ENCODE measurements at places on chromosomes 2 and 18. TPM values are rescaled to one million over a fixed set of nuclear protein-coding genes. Genes with fewer than 3 reads are reported as not detected.

GRCh38 chr2:136253288-136254004, 135.5 kb upstream of the CXCR4 start:
- no peak for DNase-seq

- DNase-seq: no peak
These were observed 134.7 kb downstream of the TPGS2 start for GRCh38 chr18:36693931-36694620.

GRCh38 chr2:75410702-75411101, 150.0 kb downstream of the EVA1A start:
- no peak for DNase-seq

DNA sequence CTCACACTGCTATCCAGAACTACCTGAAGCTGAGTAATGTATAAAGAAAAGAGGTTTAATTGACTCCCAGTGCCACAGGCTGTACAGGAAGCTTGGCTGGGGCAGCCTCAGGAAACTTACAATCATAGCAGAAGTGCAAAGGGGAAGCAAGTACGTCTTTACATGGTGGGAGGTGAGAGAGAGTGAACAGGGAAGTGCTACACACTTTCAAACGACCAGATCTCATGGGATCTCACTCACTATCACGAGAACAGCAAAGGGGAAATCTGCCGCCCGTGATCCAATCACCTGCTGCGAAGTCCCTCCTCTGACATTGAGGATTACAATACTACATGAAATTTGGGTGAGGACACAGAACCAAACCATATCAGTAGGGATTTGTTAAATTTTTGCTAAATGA, 150.4 kb upstream of the NXPH2 start:
- DNase-seq: no peak

DNA sequence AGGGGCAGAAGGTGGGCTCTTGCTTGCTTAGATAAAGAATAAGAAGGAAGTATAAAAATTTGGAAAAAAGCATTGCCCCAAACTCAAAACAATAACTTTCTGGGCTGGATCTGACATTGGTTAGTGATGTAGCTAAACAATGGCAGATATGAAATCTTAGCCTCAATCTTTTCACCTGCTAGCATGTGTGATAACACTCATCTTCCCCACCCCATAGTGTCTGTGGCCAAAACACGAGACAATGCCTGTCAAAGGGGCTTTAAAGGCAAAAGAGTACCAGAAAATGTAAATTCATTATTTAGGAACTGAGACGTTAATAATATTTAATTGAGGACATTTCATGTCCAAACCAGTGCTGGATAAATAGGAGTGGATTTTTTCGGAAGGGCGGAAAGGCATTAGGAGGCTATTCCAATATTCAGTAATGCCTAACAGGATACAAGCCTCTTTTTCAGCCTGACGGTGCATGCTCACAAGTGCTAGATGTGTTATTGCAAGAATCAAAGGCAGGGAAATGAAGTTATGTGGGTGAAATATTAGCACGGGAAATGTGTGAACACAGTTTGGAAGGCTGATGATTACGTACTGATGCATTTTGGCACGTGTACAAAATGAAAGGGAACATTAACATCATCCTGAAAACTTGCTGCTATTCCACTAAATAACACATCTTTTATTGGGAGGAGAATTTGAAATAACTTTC, 395.7 kb downstream of the GALR1 start:
- DNase-seq: no peak

DNA sequence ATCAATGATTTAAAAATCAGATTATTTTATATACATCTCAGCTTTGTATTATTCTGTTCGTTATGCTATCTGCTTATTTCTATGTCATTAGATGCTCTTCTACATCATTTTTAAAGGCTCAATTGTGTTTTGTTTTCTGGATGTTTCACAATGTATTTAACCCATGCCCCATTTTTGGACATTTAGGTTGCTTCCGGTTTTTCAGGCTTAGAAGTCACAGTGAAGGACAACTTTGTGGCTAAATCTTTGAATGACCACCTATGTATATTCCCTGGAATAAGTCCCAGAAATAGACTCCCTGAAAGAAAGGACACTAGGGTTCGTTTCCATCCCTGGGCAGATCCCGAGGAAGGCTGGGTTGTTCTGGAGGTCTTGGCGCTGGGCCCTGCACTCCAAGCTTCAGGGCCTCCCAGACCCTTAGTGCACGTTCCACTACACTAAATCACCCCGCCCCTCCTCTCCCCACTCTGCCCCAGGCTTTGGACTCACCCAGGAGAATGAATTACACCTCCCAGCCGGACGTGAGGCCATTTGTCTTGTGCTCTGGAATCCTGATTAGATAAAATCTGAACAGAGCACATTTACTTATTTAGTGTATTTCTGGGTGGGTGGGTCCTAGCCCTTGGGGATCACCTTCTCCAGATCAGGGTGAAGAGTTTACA, 188.2 kb downstream of the ZFP36L2 start:
- DNase-seq: no peak

DNA sequence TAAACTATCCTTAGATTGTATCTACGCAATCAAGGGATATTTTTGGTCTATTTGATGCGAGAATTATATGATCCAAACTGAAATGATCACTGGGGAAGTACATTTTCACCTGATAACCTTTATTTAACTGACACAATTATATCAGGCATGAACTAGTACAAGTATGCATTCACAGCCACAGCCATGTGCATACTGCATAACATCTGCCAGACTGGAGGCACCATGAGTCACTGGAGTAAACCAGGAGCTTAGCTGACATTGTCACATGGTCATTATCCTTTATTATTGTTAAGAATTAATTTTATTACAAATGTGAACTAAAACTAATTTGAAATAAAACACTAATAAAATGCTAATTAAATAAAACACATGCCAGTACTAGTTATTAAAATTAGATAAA, 1127.1 kb downstream of the DPP10 start:
- no peak for DNase-seq

GRCh38 chr2:120448961-120449810, 103.2 kb downstream of the INHBB start:
- DNase-seq: no peak

The TUBB8B gene
- total RNA-seq: not detected

GRCh38 chr18:6775702-6776101, 46.2 kb downstream of the ARHGAP28 start:
- DNase-seq: no peak

DNA sequence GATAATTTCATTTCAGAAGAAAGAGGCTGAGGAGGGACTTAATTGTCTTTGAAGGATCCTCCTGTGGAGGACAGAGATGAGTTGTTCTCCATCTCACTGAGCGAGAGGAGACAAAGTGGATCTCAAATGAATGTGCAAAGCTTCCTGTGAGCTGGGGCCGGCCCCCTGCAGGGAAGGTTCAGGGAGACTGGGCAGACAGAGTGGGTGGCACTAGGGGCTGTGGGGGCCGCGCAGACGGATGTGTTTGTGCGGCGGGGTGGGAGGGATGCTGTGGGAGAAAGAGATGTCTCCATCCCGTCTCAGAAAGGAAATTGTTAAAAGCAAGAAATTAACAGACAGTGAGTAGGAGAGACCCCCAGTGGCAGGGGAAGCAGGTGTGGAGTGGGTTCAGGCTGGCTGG, 29.1 kb downstream of the KLHL29 start:
- no peak for DNase-seq

The REG3A gene
- not detected for total RNA-seq

- no peak for DNase-seq
These were observed 59.9 kb downstream of the ADI1 start for GRCh38 chr2:3459185-3460015.

The SERPINB7 gene
- total RNA-seq: not detected

- DNase-seq: no peak
These were observed 130.5 kb downstream of the ZNF516 start for GRCh38 chr18:76364282-76365259.

The KATNAL2 gene
- total RNA-seq: 2.4 TPM

The PCARE gene
- 0.30 TPM for total RNA-seq

The TBR1 gene
- not detected for total RNA-seq

The R3HDM1 gene
- total RNA-seq: 18.2 TPM

DNA sequence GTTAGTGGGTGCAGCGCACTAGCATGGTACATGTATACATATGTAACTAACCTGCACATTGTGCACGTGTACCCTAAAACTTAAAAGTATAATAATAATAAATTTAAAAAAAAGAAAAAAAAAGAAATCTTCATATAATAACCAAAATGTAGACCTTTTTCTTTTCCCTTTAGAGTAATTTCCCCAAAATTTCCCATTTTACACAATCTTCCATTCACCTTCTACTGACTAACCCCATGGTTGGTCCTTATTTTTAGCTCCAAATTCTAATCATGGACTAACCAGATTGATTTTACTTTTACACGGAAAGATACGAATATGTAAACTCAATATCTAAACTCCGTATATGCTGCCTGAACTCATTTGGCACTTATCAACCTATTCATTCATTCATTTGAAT, 7.7 kb downstream of the KCTD18 start:
- no peak for DNase-seq

DNA sequence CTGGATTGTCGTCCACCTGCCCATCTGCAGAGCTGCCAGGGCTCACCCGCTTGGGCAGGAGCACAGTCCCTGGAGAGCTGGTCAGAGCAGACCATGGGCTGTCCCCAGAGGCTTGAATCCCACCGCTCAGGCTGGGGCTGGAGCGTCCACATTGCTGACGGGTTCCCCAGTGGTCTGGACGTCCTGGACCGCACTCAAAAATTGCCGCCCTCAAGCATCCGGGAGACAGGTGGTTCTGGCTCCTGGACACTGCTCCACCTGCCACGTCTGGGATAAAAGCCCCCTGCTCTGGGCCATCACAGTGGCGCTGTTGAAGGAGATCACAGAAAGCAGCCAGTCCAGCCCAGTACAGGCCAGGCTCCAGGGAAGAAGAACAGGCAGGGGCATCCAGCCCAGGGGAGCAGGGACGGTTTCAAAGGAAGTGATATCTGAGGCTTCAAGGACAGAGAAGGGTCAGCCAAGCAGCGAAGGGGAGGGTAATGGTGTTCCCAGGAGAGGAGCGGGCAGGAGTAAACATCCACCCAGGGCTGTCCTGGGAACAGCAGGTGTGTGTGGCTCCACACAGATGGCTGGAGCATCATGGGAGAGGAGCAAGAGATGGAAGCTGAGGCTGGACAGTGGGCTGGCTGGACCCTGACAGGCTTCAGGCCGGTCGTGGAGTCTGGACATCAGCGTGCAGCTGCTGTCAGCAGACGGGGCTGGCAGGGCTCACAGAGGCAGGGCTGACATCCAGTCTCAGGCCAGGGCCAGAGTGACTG, 21.9 kb upstream of the ID2 start:
- DNase-seq: no peak

The AQP12B gene
- total RNA-seq: 0.22 TPM

The PLEK gene
- total RNA-seq: 9.2 TPM

- no peak for DNase-seq
These were observed 131.5 kb upstream of the CTDP1 start for GRCh38 chr18:79548077-79548450.

DNA sequence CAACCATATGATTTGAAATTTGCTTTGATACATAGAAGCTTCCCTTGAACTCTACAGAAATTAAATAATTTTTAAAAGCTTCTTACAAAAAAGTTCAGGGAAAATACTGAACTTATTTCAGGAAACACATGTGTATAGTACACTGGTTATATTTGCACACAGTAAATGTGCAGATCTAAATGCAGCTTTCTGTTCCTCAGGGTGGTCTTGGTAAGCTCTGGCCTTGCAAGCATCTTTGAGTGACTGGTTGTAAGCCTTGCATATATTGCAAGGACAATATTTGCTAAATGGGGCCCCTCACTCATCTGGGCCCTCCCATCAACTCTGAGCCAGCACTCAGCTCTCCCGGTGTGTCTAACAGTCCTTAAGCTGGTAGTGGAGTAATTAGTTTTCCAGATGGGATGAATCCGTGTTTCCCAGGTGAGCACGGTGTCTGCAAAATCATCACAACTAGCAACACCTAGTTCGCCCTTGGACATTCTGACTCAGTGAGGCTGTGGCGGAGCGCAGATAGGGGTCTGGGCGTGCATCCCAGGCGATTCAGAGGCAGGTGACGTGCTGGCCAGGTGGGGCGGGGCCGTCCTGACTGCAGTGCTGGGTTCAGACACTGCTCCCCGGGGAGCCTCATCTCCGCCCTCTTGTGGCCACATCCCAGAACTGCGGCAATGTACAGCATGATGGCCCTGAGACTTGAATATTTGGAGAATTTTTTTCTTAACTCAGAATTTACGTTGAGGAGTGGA, 149.6 kb downstream of the MBP start:
- DNase-seq: peak; percentile 86

The CHRNG gene
- total RNA-seq: not detected

The CD207 gene
- total RNA-seq: not detected

The COL3A1 gene
- total RNA-seq: 149 TPM

- no peak for DNase-seq
These were observed 8.4 kb downstream of the PTPRM start for GRCh38 chr18:7575465-7576028.

The IL1R1 gene
- 70.8 TPM for total RNA-seq

The UGT1A8 gene
- total RNA-seq: not detected

GRCh38 chr2:126222278-126222677, 433.7 kb upstream of the GYPC start:
- DNase-seq: no peak

DNA sequence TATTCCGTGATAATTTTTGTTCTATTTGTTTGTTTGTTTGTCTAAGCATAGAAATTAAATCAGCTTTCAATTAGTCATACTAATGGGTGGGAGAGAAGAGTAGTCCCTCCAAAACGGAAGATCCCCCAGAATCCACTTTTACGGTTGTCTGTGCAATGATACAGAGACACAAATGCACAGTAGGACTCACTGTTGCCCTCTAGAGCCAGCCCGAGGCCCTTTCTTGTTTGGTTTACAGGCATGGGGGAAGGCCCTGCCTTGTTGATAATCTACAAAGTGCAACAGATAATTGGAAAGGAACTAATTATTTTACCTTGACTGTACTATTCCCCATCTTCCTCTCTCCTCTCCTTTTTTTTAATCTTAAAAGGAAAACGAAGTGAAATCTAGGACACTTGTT, 121.1 kb downstream of the ACOXL start:
- DNase-seq: no peak

The BUB1 gene
- total RNA-seq: 0.44 TPM

The TCF23 gene
- total RNA-seq: not detected

- DNase-seq: no peak
These were observed 74.3 kb downstream of the HRH4 start for GRCh38 chr18:24534737-24535136.

The CAVIN2 gene
- 53.8 TPM for total RNA-seq

GRCh38 chr2:195730912-195731311, 73.9 kb downstream of the SLC39A10 start:
- DNase-seq: no peak

The SP140L gene
- 11.6 TPM for total RNA-seq

DNA sequence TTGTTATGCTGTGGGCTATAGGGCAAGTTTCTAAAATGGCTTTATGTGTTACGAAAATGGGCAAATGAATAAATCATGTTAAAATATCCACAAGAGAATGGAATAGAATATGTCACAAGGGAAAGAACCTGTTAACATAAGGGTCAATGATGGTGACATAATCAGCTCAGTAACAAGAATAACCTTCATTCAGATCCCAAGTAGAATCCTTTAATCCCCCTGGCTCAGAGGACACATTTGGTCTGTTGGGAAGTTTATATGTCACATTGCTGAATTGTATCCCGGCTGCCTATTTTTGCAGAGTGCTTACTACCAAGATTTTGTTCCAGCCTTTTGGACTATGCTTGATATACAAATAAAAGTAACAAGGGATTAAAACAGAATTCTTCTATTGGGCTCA, 13.1 kb upstream of the LGALSL start:
- no peak for DNase-seq

- DNase-seq: no peak
These were observed 131.4 kb upstream of the MAPRE2 start for GRCh38 chr18:34909637-34910364.
